ENCODE measurements at places on chromosomes 6 and 20.

DNA sequence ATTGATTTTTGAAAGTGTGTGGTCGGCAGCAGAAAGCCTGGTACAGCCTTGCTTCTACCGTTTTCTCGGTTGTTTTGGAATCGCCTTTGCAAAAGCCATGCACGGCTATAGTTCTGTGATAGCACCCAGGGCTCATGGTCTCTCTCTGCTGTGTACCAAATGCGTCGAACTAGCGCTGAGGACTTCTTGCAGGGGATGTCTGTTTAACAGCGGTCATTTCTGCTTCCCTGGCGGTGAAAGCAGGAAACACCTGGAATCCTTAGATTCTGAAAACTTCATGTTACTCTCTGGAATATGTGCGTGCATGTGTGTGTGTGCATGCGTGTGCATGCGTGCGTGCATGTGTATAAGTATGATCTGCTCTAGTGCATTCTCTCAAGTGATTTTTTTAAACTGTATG lies 26.1 kb upstream of the GCNT2 start:
- DNase-seq = no peak

DNA sequence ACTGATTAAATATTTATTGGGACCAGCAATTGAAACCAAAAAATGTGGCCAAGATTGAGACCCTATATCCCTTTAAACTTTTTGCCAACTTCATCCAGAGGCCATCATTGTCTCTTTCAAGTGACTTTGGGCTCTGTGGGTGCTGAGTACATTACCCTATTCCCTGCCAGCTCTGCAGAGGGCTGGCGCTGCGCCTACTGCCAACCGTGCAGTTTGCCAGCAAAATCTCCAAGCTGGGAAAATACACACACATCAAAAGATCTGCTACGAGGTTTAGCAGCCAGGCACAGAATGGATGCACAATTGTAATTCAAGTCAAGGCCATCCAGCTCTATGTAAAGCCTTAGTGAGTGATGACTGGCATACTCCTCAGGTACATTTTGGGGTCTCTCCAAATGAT lies 125.0 kb downstream of the CBLN4 start:
- no peak for DNase-seq

DNA sequence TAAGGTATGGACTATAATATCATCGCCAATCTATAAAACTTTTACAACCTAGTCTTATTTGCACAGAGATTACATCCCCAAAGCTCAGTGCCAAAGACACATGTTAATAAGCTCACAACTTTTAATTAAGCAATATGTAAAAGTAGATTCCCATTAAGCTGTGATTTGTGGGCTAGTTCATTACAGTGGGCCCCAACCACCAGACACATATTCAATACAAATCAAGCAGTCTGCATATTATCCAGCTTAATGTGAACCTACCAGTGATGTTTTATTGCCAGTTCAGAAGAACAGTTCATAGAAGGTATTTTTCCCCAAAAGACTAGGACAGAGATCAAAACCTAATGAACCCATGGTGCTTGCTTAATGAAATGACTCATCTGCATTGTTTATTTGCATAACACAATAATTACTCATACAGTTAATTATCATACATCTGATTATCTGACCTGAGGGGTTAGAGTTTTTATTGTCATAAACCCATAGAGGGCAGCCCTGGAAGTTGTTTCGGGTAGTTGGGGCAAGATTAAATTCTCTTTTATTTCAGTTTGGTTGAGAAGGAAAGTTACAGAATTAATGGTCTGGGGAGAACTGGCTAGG lies 831.0 kb downstream of the TFAP2A start:
- DNase-seq = no peak

DNA sequence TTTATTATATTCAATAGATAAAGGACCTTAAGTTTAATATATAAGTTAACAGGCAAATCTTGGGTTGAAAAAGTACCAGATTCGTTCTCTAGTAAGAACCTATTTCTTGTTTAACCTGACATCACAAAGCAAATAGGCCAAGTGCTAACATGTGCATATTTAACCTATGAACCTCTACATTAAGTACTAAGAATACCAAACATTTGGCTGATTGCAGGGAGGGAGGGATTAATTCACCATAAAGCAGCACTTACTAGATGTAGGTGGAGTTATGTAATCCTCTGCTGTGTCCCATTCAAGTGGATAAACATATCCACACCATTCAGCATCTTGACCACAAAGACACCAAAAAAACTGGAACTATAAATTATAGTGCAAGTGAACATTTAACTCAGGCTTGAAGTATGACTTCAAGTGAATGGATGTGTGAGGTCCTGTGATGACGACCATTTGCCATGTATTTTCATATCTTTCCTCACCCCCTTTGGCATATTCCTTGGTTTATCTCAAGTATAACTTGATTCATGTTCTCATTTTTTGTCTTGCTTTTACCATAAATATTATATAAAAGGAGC lies 10.2 kb downstream of the STX11 start:
- DNase-seq = no peak

GRCh38 chr20:17334932-17335331 lies 108.1 kb downstream of the PCSK2 start:
- no peak for DNase-seq

DNA sequence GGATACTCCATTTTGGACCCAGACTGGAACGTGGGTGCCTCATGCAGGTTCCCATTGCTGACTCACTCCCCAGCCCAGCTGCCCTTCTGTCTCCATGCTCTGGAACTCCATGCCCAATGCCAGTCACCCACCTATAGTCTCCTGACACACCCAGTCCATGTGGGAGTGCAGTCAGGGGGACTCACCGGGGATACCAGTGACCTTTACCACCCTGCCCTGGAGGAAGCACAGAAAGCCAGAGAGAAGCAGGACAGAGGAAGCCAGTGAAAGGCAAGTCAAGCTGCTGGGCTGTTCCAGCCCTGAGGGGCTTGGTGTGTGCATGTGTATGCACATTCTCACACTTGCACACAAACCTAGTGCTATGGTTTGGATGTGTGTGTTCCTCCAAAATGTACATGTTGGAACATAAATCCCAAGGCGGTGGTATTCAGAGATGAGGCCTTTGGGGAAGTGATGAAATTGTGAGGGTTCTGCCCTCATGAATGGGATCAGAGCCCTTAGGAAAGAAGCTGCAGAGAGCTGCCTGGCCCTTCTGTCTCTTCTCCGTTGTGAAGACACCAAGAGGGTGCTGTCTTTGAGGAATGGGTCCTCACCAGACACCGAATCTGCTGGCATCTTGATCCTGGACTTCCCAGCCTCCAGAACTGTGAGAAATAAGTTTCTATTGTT lies 121.4 kb upstream of the MAFB start:
- no peak for DNase-seq

- DNase-seq = peak; percentile 58
Measured at GRCh38 chr20:39885975-39886649, 802.9 kb downstream of the MAFB start.

GRCh38 chr20:40965671-40966070 lies 63.0 kb upstream of the TOP1 start:
- no peak for DNase-seq

GRCh38 chr20:37419774-37420542 lies 74.0 kb downstream of the SRC start:
- no peak for DNase-seq

- DNase-seq = no peak
Measured at GRCh38 chr6:100573166-100573565, 108.4 kb upstream of the SIM1 start.

- DNase-seq = no peak
Measured at GRCh38 chr6:19450651-19451050, 386.5 kb upstream of the ID4 start.

DNA sequence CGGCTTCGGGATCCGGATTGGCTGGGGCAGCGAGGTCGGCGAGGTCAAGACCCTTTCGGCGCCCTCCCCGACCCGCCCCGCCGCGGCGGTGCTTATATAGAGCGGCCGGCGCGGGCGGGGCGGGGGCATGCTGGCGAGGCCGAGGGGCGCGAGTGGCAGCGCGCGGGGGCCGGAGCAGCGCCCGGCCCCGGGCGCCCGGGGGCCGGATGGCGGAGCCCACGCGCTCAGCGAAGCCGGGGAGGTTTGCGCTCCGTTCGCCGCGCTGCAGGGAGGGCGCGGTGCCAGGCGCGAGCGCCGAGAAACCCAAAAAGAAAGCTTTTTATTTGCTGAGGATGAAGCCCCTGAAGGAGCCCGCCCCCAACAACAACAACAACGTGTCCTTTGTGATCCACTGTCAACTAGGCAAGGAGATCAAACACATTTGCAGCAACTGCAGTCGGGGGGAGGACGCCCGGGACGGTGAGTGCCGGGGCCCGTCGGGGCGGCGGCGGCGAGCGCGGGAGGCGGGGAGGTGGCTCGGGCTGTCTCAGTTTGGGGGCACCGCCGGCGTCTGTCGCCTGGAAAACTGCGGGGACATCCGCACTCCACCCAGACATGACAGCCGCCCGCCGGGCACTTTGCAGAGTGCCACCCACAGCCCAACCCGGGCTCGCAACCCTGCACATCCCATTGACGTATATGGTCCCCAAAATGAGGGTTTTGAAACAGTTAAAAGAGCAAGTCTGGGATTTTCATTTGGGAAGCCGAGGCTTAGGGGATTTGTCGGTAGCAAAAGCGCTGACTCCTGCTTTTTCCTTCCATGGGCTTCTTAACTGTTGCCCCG lies 297.3 kb downstream of the PHACTR1 start:
- no peak for DNase-seq

GRCh38 chr20:33827109-33827508 lies 16.0 kb downstream of the CHMP4B start:
- DNase-seq = no peak

DNA sequence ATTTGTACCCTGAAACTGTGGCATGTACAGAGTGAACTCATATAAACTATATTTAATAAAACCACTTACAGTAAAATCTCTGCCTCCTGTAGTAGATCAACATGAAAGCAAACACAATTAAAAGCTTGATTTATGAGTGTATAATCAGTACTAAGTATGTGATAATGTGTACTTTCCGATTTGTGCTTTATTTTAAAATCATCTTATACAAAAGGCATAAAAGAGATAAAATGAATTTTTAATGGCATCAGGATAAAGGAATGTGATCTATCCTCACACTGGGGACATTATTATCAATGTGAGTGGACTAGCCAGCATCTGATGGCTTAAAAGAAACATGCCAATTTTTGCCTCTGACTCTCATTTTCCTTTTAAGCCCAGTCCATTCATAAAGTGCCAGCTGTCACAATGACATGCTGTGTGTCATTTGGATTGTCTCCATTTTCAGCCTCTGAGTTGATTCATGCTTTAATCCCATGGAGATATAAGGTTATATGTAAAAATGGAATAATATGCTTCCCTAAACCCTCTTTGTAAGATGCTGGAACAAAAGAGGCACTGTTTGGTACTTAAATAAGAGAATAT lies 831.6 kb upstream of the EYS start:
- DNase-seq = no peak

DNA sequence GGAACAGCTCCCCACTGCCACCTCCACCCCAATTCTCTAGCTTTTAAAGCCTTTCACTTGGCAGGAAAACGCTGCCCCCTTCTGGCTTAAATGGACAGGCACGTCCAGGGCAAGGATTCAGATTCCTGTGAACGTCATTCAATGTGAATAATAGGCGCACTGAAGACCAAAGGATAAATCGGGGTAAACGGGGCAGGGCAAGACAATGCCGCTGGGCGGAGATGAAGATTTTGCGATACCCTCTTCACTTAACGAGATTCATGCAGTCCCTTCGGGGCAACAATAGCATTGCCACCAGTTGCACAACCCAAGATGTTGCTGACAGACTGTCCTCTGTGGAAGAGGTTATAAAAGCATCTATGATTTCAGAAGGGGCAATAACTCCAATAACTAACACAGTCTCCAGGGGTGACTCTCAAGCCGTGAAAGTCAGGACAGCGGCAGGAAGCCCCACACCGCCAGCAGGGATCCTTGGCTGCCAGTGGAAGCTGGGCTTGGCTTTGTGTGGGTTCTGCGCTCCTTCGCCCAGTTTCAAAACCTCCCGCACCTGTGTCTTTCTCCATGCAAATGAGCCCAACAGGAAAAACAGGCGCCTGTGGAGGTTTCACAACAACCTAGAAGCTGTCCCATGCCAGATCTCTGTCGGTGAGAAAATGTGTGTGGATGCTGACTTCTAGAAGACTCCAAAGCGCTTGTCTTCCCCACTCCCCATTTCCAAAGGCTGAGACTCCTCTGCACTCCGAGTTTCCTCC lies 291.8 kb downstream of the BMP7 start:
- peak; percentile 69 for DNase-seq

- DNase-seq = no peak
Measured at GRCh38 chr6:3517350-3517749, 60.5 kb upstream of the SLC22A23 start.

GRCh38 chr6:145733810-145734209 lies 1.5 kb downstream of the EPM2A start:
- no peak for DNase-seq

- peak; percentile 40 for DNase-seq
Measured at GRCh38 chr6:10977231-10977968, 66.7 kb downstream of the ELOVL2 start.

GRCh38 chr6:151179321-151179720 lies 60.4 kb upstream of the AKAP12 start:
- no peak for DNase-seq

DNA sequence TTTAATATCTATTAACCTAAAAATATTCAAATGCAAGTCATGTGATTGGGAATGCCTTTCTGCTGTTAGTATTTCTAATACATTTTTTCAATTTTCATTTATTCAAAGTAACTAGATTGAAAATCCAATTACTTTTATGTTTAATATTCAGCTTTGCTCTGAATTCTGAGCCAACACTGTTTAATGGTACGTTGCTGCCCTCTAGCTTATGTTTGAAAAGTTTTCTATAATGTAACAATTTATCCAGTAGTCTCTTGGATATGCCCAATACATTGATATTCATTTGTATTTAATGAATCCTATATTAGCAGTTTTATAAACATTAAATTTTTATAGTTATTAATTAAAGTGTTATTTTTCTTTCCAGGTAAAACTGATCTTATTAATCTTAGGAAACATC lies 47.4 kb downstream of the LGSN start:
- no peak for DNase-seq

DNA sequence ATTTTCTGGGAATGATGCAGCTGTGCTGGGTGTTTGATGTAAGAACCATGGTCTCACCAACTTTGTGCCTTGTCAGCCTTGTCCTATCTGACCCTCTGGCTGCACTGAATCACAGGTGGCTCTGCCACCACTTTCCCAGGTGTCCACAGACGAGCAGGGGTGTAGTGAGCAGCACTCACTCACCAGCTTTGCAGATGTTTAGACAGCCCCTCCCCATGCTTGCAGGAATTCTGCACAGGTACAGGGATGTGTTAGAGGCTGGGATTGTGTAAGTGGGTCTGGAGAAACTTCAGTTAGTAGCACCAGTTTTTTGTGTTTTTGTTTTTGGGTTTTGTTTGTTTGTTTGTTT lies 88.2 kb upstream of the NAA20 start:
- no peak for DNase-seq

- peak; percentile 65 for DNase-seq
Measured at GRCh38 chr6:57267586-57268293, 45.6 kb upstream of the RAB23 start.

GRCh38 chr6:45427726-45428125 lies 50.0 kb upstream of the SUPT3H start:
- no peak for DNase-seq
